GM03348 (cell line): ENCODE measurements at places on chromosomes 12 and 14.
A peak's percentile ranks its signal among the peaks of the same experiment; 100 is the strongest.

- DNase-seq: no peak
Observed at GRCh38 chr14:75934998-75935628, 46.7 kb downstream of the TGFB3 start.

- no peak for DNase-seq
Observed at GRCh38 chr12:71157601-71158233, at the start of gene TSPAN8. Gene TSPAN8, minus strand, starts transcription at chr12:71157999. Its CDS starts 321 bp downstream, at chr12:71157678.

DNA sequence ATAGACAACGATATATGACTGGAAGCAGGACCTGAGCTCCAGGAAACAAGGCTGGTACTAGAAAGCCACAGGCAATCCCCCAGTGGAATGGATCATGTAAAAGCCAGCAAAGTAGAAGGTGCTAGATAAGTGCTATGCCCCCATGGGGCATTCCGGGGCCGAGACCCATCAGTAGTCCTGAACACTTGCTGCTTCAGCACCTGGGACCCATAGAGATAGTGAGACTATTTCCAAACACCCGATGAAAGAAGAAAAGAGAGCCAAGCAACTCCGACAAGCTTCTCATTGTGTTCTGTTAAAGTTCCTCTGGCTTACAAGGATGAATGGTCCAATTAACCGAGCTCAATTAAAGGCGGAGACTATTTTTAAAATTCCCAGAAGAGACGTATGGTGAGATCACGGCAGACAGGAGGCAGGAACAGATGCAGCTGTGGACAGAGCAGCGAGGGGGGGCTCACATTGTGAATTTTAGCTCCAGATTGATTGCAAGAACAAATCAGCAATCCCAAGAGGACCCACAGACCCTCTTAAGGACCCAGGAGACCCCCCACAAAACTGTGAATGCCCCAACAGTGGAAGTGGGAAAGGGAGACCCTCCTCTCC lies 142.5 kb upstream of the OVCH1 start:
- DNase-seq: no peak

GRCh38 chr12:100567945-100568344 lies 5.5 kb upstream of the GAS2L3 start:
- DNase-seq: no peak

DNA sequence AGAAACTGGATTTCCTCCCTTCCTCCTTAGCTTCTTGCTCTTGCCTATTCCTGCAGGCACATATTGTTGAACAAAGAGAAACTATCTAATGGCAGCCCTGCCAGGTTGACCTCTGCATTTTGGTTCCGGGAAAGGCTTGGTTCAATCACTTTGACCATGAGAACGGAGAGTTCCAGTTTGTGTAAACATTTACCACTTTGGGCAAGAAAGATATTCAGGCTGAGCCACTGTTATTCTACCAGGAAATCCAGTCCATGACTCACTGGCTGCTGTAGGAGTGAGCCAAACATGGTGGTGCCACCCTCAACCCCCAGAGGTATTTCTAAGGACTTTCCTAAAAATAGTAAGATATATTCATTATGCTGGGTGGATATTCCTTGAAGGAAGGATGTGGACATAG lies 242.2 kb upstream of the OR4E1 start:
- DNase-seq: no peak

GRCh38 chr14:98219638-98220037 lies 1052.4 kb downstream of the BCL11B start:
- DNase-seq: no peak

GRCh38 chr12:111434680-111435338 lies 29.1 kb downstream of the SH2B3 start:
- DNase-seq: peak; percentile 72

GRCh38 chr12:64950711-64951298 lies 126.4 kb downstream of the TBC1D30 start:
- DNase-seq: no peak

GRCh38 chr14:44507183-44507582 lies at the start of gene FSCB:
Gene FSCB, minus strand, starts transcription at chr14:44507283. Its CDS starts 296 bp downstream, at chr14:44506987.
- DNase-seq: no peak

GRCh38 chr14:60756847-60757246 lies 22.3 kb downstream of the MNAT1 start:
- no peak for DNase-seq

DNA sequence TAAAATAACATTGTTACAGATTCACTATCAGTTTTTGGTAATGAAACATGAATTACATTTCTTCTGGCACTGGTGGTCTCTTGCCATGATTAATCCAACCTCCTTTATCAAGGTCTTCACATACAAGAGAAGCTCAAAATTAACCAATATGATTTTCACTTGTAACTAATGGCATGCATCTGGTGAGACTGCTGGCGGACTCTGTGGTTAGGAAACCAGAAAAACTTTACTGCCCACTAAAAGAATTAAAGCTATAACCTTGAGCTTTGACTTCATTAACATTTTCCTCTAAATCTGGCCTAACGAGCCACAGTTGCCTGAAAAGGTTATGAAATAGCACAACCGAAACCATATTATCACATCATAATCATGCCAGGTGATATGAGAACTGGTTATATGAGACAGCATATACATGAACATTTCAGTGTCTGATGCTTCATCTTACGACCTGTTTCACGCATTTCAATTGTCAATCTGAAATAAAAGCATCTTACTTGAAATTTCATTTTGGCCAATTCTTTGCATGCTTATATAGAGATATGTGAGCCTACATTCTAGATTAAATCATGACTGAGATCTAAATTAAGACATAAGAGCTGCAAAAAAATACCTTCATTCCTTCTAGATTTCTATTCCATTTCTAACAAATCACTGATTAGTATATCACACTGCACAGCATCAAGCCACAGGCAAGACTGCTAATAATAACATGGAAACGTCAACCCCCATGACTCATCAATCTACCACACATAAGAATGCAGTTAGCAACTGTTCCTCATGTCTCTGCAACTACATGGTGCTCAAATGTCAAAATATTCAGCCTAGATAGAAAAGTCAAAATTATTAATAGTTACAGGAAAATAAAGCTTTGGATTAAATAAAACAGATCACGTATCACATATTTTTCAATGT lies 89.3 kb downstream of the OSBPL8 start:
- DNase-seq: peak; percentile 80
